Kidney (tissue), 22 donors: ENCODE measurements at places on chromosomes 11 and 22.

DNA sequence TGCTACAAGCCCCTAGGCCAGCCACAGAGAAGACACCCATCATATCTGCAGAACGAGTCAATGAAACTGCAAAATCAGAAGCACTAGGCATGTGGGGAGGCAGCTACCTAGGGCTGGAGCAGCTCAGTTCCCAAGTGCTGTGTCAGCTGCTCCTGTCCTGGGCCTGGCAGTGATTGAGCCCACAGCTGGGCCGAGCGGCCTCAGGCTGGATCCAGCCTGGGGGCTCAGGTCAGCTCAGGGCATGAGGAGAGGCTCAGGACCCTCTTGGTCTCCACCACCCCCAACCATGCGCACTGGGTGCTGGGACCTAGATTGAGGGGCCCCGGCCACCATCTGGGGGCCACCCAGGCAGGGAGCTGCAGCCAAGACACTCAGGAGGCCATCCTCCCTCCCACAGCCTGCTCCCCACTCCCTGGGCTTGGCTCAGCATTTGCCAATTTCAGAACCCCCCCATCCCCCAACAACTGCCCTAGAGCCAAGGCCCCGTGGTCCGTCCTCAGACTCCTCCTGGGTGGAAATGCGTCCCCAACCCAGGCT lies 2.4 kb upstream of the TNNT3 start:
- peak; percentile 55 for DNase-seq

- peak; percentile 50 for DNase-seq
Observed at GRCh38 chr22:39433476-39434242, 23.2 kb upstream of the MGAT3 start.

DNA sequence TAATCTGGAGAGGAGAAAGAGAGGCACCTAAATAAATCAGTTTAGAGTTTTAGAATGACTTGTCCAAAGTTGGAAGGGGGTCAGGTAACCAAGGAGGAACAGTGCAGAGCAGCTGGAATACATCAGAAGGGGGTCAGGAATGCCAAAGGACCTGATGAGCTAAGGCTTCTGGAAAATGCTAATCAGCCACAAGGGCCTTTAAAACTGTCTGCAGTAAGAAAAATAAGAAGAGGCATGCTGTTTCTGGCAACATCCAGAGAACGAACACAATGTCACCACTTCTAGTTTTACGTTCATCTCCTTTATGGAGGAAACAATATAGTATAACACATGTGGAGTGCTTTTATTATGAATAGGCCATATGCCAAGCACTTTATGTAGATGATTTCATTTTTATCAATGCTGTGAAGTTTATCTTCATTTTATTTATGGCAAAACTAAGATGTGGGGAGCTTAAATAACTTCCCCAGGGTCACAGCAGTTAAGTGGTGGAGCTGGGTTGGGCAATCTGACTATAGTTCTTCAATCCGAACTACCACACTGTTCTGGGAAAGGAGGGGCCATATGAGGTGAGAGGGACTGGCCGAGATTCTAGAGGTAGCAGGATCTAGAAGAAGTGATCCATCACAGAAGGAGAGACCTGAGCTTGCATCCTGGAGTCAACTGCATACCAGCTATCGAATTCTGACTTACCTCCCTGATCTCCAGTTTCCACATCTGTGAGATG lies 22.6 kb downstream of the ACO2 start:
- DNase-seq = peak; percentile 66

GRCh38 chr11:417652-418342 lies 3.0 kb upstream of the SIGIRR start:
- DNase-seq = no peak

GRCh38 chr11:61880031-61880430 lies 11.3 kb downstream of the FADS3 start:
- no peak for DNase-seq

DNA sequence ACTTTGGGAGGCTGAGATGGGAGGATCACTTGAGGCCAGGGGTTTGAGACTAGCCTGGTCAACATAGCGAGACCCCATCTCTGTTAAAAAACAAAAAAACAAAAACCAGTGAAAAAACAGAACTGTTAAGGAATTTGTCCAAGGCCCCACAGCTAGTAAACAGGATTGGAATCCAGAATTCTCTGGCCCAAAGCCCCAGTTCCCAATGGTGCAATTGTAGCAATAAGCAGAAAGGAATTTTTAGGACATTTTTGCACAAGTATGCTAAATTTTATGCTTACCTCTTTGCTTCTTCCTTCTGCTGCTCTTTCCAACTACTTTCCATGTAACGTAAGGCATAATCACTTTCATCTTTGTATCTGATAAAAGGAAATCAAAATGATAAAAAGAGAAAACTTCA lies 11.6 kb downstream of the MISFA start:
- DNase-seq = no peak

- no peak for DNase-seq
Observed at GRCh38 chr22:21099578-21099977, 53.8 kb downstream of the LRRC74B start.

GRCh38 chr22:44337678-44338004 lies 24.9 kb upstream of the SHISAL1 start:
- peak; percentile 50 for DNase-seq

- no peak for DNase-seq
Observed at GRCh38 chr11:111792314-111792713, 26.1 kb upstream of the PPP2R1B start.

GRCh38 chr22:29555065-29555644 lies 1.6 kb upstream of the THOC5 start:
- no peak for DNase-seq

- DNase-seq = peak; percentile 70
Observed at GRCh38 chr22:38313384-38313955, 3.8 kb downstream of the CSNK1E start.

GRCh38 chr11:101617735-101618332 lies 34.0 kb upstream of the TRPC6 start:
- DNase-seq = peak; percentile 61

DNA sequence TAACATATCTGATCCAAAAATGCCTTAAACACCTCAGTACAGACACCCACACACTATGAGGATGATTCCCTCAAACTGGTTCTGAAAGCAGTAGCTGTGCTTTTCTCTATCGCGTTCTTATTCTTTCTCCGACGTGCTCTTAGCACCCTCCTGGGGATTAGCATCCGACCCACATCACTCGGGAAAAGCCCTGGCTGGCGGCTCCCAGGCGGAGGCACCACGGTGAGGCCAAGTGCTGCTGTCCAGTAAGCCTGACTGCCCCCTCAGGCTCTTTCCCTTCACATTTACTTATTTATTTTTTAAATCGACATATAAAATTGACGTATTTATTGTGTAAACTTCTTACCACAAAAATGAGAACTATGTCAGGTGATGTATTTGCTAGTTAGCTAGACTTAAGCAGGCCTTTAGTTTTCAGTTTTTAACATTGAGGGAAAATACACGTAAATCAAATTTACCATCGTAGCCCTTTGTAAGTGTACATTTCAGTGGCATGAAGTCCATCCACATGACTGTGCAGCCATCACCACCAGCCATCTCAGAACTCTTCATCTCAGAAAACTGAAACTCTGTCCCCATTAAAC lies 19.2 kb downstream of the TBX1 start:
- no peak for DNase-seq

DNA sequence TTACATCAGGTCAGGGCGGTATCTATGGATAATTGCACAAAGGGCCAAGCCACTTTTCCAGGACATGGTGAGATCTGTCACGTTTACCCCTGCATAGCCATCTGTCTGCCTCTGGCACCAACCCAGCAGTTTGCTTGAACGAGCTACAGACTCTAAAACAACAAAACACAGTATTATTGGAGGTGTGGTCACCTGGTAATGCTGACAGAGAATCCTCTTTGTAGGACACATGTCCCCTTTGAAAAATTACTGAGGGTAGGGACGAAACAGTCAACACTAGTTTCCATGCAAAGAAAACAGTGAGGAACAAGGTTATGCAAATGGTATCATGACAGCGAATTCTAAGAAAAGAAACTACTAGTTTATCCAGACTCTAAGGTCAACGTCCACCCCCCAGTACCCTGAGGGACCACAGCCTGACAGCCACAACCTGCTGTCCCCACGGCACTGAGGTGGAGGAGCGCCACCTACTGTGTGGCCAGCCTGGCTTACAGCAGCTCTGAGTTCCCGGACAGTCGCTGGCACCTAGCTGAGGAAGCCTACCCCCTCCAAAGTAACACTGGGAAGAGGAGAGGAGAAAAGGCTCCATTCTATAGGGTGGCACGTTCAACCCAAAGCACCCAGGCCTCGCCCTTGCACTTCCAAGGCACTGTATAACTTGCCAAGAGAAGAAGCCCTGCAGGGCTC lies 117.4 kb upstream of the BID start:
- DNase-seq = no peak

DNA sequence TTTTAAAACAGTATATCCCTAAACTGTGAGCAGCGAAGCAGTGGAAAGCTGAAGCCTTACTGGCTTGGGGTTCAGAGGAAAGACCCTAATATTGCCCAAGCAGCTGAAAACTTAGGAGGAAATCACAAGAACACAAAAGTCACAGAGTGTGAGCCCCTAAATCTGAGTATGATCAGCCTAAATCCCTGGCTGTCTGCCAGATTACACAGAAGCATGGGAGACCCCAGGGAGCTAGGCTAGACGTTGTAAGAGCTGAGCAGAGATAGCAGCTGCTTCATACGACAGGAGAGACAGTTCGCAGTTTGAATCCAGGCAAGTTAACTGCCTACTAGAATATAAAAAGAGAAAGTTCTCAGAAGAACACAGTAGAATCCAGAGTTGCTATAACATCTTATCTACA lies 81.2 kb downstream of the PACS1 start:
- no peak for DNase-seq

DNA sequence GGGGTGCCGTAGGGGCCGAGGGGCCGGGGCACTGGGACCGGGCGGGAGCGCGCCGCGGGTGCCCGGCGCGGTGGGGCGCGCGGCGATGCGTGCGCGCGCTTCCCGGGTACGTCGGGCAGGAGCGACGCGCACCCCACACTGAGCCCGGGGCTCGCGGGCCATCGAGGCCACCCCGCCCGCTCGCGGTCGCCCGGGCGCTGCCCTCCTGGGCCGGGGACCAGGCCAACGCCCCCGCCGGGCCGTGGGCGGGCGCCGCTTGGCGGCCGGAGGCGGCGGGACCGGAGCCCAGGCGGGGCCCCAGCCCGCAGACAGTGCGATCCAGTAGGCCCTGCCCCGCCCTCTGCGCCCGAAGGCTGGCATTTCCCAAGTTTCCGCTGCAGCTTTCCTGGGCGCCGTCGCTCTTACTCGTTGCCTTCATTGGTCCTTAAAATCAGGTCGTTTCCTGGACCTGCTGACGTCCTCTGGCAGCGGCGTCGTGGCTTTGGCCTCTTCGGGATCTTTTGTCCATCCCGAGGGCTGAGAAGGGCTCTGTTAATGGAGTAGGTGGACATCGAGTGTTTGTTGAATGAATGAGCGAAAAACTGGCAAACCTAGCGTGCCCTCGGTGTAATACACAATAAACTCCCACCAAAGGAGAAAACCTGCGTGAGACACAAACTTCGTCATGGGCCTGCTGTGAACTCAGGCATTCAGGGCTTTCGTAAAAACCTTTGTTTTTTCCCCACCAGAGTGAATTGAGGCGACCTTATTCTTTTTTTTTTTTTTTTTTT lies 638 bp downstream of the PARVA start:
- peak; percentile 82 for DNase-seq

- no peak for DNase-seq
Observed at GRCh38 chr11:119509969-119510401, 87.0 kb upstream of the THY1 start.

- DNase-seq = no peak
Observed at GRCh38 chr11:58626934-58627483, 4.5 kb downstream of the CNTF start.

GRCh38 chr22:25413620-25414019 lies 150.9 kb upstream of the GRK3 start:
- no peak for DNase-seq

DNA sequence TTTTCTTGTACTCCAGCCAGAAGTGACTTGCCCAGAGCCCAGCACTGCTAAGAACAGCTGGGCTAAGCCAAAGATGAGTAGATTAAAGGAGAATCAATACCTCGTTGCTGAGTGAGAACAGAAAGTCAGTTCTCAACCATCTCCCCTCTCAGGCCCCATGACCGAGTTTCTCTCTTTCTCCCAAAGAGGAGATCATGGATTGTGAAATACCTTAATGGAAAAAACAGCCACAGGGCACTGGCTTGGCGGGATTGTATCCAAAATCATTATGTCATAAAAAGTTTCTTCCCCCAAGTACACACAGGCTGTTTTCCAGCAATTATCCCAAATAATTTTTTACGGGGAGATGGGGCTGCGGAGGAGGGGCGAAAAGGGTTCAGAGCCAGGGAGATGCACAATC lies 111.8 kb upstream of the TMEM45B start:
- DNase-seq = no peak

DNA sequence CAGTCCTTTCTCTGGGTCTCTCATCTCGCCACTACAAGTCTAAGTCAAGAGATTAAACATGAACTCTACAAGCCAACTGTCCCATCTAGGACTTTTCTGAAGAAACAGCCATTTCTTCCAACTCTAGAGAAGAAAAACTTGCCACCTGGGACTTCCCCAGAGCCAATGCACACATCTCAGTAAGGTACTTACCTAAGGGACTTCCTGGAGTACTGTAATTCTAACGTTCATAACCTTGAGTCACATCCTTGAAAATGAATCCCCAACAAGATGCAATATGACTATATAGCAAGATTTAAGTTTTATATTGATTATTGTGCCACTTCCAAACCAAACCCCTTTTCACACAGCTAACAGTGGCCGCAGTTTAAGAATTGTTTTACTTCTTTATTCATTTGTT lies 11.9 kb upstream of the ISX start:
- DNase-seq = no peak

- DNase-seq = no peak
Observed at GRCh38 chr11:36605221-36606216, 7.5 kb upstream of the RAG2 start.

DNA sequence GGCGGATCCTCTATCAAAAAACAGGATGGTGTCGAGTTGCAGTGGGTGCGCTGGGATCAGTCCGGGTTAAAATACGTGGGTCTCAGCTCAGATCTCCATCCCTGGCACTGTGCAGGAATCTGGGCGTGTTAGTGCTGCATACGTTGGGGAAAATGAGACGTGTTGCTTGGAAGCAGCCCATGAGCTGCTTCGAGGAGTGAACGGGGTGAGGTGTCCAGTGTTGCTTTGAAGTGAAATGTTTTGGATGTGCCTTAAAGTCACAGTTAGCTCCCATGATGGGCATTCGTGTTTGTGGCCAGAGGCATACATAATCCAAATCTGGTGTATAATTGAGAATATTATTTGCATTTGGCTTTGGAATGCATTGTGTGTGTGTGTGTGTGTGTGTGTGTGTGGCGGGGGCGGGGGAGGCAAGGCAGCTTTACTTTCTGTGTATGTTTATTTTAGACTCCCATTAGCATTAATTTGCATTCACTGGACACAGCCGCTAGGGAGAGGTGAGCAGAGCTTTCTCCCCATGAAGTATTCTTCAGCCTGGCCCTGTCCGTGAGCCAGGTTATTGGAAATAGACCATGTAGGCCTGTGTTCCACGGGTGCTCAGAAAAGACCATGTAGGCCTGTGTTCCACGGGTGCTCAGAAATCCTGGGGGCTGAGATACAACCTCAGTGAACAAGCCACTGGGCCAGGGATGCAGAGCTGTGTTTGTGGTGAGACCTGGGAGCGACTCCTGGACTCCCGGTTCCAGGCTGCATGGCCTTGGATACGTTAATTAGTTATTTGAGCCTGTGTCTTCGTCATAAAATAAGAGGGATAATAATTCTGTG lies 134.6 kb downstream of the ST3GAL4 start:
- DNase-seq = peak; percentile 54

- no peak for DNase-seq
Observed at GRCh38 chr22:43802897-43803495, 9.1 kb downstream of the EFCAB6 start.
